ENCODE measurements at places on chromosomes 11 and 22.
A peak's percentile ranks its signal among the peaks of the same experiment; 100 is the strongest.

GRCh38 chr11:45113807-45114206 lies 32.6 kb upstream of the PRDM11 start:
- no peak for DNase-seq

DNA sequence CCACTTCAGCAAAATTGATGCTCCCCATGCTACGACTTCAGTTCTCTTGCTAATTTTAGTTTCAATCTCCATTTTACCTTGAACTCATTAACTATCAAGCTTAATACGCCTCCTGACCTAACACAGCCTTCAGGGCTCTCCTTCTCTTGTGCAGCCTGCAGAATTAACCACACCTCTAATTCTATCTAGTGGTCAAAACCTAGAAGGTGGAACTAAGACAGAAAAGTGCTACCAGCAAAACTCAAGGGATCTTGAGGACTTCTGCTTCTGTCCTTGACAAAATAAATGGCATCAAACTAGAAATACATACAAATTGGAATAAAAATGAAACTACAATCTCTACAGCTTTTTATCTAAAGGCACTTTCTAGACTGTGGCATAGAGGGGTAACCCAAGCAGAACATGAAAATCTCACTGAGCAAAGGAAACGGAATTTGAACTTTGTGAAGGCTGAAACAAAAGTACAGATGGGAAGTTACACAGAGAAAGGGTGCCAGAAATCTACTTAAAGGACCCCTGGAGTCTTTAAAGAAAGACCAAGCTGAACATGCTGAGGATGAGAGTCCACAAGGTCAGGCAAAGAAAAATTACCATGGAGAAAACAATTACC lies 10.7 kb downstream of the CWF19L2 start:
- DNase-seq = no peak

DNA sequence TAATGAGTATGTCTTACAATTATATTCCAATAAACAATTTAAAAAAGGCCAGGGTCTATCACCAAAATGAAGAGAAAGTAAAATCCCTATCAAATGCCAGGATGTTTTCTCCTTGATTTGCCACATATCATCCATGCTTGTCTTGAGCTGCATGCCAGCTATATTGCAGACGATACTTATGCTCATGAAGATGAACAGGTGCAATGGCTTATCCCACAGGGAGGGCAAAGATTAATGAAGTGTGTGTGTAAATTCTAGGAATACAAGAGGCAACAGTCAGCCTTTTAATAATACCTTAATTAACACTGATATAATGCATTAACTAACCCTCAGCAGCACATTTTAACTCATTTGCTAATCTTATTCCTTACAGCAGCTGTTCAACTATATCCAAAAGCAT lies 850.5 kb downstream of the KCNA4 start:
- DNase-seq = no peak

- no peak for DNase-seq
Measured at GRCh38 chr11:134480136-134480712, 68.2 kb upstream of the B3GAT1 start.

DNA sequence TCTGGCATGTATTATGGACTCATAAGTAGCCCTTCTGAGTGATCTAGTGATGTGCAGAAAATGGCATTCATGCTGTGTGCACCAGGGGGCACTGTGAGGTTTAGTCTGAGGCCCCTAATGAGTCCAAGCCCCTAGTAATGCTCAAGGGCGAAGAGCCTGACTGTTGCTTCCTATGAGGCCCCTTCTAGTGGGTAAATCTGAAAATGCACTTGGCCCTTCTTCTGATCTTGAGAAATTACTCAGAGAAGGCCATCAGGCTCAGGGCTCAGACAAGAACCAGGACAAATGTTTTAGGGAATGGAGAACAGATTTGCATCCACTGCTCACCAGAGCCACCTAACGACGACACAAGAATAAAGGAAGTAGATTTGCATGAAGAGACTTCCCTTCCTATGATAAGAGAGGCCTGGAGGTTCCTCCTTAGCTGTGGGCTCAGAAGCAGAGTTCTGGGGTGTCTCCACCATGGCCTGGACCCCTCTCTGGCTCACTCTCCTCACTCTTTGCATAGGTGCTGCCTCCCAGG lies 75.8 kb downstream of the GGTLC2 start:
- DNase-seq = no peak

GRCh38 chr11:70077411-70078094 lies 564 bp upstream of the ANO1 start:
- no peak for DNase-seq

DNA sequence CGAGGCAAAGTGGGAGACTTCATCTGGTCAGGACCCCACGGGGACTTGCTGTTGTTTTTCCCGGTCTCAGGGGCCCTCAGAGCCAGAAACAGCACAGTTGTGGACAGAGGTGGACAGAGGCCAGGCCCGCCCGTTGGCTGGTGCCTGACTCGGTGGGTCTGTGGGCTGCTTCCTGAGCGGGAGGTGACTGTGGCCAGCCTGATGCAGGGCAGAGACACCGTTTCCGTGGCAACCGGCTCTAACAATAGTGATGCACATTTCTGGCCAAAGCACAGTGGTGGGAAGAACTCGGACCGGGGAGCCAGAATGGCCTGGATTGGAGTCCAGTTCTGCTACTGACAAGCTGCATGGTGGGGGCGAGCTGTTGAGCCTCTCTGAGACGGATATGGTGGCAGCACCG lies 58.7 kb upstream of the ATXN10 start:
- DNase-seq = no peak

- no peak for DNase-seq
Measured at GRCh38 chr11:107140983-107141382, 122.7 kb upstream of the GUCY1A2 start.

DNA sequence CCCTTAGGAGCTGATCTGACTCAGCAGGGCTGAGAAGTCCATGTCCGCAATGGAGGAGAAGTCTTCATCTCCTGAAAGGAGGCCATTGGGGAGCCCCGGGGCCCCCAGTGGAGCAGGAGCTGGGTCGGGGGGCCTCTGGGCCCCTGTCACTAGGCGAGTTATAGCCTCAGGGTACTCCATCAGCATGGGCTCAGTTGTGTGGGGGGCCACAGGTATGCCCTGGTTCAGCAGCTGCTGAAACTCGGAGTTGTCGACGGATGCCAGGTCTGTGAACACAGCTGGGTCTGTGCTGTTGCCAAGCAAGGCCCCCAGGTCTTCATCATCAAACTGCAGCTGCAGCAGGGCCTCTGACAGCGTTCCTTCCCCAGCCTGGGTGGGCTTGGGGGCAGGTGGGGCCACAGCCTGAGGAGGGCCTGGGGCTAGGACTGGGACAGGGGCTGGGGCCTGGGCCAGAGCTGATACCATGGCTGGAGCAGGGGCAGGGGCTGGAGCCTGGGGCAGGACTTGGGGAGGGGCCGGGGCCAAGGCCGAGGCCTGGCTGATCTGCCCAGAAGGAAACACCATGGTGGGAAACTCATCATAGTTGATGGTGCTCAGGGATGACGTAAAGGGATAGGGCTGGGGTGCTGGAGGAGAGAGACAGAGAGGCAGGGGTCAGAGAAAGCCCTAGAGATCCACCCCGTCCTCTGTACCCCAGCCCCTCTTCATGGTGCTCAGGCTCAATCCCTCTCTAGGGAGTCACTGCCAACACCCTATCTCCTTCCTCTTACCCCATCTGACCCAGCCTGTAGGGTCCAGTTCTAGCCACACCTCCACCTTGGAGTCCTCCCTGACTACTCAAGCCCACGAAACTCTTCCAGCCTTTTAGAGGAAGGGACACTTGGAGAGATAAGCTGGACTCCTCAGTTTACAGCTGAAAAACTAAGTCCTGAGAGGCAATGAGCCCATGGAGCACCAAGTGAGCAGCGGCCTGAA lies 8.1 kb downstream of the RELA start:
- DNase-seq = peak; percentile 56

GRCh38 chr22:31288496-31289240 lies 3.6 kb downstream of the PIK3IP1 start:
- DNase-seq = no peak

GRCh38 chr22:20199906-20200305 lies 49.1 kb upstream of the CCDC188 start:
- DNase-seq = no peak

DNA sequence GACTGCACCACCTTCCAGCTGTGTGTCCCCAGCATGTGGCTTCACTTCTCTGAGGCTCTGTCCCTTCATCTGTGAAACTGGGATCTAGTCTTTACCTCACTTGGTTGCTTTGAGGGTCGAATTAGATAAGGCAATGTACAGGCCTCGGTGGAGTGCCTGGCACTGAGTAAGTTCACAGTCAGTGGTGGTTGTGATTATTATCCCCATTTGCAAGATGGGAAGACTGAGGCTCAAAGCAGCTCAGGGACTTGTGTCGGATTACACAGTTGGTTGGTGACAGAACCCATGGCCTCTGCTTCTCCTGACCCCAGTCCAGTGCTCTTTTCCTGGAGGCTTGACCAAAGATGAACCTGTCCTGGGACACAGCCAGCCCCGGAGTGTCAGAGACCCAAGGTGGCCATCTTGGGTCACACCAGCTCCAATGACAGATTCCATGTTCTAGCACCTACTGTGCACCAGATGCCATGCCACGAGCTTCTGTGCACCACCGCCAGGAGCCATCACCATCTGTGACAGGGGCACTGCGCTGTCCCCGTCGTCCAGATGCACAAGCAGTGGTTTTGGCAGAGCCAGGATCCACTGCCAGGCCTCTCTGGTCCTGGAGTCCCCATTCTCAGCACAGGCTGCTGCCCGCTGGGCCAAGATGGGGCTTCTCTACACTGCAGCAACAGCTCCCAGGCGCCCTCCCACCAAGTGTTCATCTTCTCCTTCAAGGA lies 60.5 kb downstream of the IGLL1 start:
- no peak for DNase-seq

DNA sequence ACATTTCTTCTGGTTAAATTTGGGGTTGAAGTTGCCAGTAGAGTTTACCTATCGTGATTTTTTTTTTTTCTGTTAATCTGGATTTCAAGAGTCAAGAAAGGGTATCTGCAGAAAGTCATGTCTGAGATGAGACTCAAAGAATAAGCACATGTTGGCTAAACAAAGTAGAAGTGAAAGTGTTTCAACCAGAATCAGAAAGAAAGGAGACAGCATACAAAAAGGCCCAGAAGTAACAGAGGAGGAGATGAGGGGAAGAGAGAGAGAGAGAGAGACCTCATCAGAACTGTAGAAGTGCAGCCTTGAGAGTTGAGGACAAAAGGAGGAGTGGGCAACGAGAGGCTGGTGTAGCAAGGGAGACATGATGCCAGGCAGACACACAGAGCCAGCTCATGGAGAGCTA lies 54.9 kb downstream of the SVIP start:
- no peak for DNase-seq

DNA sequence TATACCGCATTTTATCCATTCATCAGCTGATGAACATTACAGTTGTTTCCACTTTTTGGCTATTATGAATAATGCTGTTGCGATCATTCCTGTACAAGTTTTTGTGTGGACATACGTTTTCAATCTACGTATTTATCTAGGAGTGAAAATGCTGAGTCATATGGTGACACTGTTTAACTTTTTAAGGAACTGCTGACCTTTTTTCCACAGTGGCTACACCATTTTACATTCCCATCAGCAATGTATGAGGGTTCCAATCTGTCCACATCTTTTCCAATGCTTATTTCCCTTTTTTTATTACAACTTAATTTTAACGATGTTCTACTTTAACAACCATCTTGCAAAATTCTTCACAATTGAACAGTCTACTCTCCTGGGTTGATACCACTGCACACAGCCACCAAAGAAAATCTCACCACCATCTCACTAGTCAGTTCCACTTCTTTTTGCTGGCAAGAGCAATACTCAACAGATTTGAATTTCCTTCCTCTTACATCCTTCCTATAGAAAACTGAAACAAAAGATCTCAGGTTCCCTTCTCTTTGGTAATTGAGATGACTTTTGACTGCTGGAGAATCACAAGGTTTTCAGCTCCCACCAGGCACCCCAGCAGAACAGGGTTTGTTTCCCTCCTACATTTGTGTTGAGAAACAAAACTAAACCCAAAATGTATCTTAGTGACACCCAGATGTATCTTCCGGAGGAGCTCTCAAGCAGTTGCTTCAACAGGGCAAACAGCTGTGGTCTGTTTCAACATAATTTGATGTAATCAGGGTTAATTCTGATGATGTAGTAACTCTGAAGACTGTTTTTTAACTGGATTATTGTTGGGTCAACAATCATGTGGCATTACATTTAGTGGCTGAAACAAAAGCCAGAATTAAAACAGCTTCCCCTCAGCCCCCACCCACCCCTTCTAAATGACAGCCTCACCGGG lies 7.0 kb upstream of the GAB2 start:
- DNase-seq = no peak

GRCh38 chr11:93005239-93005638 lies 35.8 kb downstream of the MTNR1B start:
- DNase-seq = no peak

DNA sequence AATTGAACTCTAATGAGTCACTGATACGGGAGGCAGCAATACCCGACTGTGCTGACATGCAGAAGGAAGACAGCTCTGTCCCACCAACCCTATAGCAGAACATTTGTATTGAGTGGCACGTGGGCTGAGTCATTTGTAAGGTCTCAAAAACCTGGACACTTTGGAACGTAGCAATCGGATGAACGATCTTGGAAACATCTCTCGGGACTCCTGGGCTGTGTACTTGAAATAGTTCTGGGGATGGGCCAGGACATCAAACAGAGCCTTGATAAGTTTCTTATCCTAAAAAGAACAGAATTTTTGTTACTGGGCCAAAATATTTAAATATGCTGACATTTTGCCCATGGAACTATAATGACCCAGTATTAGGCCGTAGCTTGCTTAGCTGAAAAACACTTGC lies 17.1 kb upstream of the NRIP3 start:
- DNase-seq = no peak

DNA sequence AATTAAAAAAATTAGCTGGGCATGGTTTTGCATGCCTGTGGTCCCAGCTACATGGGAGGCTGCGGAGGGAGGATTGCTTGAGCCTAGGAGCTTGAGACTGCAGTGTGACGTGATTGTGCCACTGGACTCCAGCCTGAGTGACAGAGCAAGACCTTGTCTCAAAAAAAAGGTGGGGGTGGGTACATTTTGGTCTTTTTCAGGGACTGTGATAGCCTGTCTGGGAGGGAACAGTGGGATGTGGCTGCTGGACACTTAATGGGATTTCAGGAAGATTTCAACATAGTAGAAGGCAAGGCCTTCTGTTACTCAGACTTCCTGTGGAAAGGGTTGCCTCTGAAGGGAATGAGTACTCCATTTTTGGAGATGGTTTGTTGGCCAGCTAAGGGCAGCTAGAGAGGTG lies 40.6 kb downstream of the RELT start:
- DNase-seq = no peak

GRCh38 chr11:74680035-74680671 lies 51.1 kb downstream of the CHRDL2 start:
- no peak for DNase-seq

DNA sequence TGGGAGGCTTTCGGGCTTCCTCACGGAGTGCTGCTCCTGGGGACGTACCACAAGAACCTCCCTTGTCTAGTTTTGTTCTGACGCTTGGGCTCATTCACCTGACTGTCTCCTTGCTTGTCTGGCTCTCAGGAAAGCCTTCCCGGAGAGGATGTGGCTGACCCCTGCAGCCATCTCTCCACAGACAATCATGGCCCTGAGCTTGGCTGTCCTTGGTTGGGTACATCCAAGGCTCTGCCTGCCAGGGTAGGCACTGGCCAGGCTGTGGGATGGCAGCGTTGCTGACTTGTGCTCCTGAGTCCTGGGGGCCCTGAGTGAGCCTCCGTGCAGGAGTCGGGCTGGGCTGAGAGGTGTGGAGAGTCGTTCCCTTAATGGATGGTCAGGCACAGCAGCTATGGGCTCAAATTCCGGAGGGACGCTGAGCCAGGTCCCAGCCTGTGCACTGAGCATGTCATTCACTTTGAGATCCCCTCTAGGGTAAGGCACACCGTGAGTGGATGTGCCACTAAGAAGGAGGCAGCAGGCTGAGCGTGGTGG lies 32.8 kb downstream of the BCR start:
- no peak for DNase-seq

- DNase-seq = no peak
Measured at GRCh38 chr11:84045146-84045545, 759.0 kb upstream of the CCDC90B start.

Measured in upper lobe of left lung (tissue), 6 donors.